ENCODE measurements at places on chromosomes 2 and 18. TPM values are rescaled to one million over a fixed set of nuclear protein-coding genes. Genes with fewer than 3 reads are reported as not detected.

DNA sequence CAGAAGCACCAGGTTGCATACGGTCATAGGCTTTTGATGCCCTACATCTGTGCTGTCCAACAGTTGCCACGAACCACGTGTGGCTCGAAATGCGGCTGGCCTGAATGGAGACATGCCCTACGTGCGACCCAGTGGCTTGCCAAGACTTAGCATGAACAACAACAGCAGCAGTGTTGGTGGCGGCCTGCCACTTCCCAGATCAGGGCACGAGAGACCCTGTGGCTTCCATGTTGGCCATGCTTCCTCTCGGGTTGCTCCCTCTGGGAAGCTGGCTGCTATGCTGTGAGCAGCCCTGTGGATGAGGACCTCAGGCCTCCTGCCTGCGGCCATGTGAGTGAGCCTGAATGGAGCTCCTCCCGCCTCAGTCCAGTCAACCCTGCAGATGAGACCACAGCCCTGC is 212.3 kb downstream of the HDAC4 start:
- DNase-seq, result no peak

GRCh38 chr2:110105608-110106467 is 9.8 kb downstream of the MALL start:
- DNase-seq, result no peak

- DNase-seq, result no peak
Measured at GRCh38 chr2:31314761-31315160, 80.8 kb downstream of the EHD3 start.

DNA sequence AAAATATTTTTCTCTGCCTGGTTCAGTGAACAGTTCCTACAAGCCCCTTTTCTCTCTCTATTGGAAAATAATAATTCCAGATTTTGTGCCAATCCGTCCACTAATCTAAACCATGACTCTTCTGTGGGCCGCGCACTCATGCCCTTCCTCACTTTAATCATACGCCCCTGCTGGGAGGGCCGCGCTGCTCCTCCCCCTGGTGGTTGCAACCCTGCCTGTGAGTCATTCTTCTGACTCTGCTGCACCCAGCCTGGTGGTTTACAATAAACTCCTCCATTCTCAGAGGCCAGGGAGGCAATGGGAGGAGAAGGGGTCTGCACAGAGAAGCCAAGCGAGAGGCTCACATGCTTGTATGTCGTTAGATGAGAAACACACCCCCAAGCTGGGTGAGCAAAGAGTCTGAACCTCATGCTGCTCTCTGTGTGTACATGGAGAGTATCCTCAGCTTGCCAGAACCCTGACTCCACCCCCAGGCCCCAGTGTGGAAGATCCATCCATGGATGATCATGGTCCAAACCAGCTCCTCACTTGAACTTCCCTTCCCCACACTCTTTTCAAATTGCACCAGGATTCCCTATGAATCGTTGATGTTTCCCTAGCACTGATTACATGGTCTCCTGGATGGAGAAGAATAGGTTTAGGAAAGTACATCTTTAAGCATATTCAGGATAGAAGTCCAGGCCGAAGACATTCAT is 228.9 kb downstream of the ANKRD30B start:
- DNase-seq, result no peak

- no peak for DNase-seq
Measured at GRCh38 chr2:156305121-156305520, 27.4 kb downstream of the NR4A2 start.

DNA sequence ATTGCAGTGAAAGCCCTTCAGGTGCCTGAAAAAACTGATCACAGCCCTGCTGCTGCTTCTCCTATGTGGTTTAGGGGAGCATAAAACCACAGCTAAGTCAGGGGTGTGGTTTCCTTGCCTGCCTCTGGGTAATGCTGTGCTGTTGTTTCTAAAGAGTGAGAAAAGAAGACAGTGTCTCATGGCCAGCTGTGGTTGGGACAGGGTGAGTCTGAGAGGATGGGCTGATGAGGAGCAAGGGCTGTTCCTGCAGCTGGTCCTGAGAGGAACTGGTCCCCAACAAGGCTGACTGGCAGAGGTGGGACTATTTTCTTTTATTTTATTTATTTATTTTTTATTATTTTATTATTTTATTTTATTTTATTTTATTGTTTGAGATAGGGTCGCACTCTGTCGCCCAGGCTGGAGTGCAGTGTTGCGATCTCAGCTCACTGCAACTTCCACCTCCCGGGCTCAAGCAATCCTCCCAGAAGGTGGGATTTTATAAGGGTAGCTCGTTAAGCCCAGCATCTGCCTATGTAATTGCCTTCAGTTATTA is 236.7 kb downstream of the FHOD3 start:
- no peak for DNase-seq

GRCh38 chr2:69026691-69027459 is 13.9 kb downstream of the ANTXR1 start:
- DNase-seq, result no peak

GRCh38 chr18:59539108-59539507 is 158.1 kb downstream of the CCBE1 start:
- DNase-seq, result no peak

DNA sequence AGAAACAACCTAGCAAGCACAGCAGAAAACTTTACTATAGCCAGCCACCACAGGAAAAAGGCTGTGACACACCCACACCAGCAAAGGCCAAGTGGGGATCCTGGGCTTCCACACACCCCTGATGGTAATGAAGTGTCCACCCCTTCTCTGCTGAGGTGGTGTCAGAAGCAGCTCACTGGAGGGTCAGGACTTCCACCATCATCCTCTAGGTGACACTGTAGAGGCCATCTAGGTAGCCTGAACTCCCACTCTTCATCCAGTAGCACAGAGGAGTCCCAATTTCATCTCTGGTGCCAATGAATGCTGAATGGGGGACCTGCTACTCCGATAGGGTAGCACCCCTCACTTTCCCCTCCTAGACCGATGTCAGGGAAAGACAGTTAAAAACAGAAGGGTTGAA is 1544.4 kb downstream of the LRP1B start:
- no peak for DNase-seq

GRCh38 chr2:81528852-81529480 is 1224.4 kb upstream of the LRRTM1 start:
- no peak for DNase-seq

DNA sequence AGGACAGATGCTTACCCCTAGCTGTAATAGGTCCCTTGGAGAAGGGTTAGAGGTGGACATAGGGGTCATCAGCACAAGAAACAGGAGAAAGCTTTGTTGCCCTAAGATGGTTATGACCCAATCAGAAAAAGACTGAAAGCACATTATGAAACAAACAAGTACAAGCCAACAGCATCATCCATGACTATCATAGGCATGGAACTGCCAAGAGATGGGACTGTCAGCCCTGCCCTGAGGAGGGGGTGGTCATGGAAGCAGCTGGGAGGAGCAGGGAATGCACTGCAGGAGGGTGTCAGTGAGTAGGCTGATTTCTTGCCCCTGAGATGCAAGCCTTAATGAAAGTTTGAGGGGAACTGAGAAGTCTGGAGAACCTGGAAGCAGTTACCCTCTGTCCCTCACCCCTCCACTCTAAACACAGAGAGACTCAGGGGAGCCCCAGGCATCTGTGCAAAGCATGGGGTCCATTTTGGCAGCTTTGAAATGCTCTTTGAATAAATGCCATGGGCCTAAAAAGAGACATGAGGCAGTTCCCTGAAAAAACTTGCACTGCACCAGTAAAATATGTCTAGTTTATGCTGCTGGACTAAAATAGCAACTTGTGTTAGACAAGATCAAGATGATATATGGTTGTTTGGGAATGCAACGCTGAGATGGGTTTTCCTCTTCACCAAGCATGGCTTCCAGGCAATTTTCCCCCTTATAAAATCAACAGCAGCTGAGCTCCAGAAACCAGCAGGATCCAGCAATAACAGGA is 122.7 kb upstream of the ZFP36L2 start:
- peak; percentile 62 for DNase-seq

GRCh38 chr18:63144748-63145147 is 174.8 kb downstream of the BCL2 start:
- DNase-seq, result no peak

DNA sequence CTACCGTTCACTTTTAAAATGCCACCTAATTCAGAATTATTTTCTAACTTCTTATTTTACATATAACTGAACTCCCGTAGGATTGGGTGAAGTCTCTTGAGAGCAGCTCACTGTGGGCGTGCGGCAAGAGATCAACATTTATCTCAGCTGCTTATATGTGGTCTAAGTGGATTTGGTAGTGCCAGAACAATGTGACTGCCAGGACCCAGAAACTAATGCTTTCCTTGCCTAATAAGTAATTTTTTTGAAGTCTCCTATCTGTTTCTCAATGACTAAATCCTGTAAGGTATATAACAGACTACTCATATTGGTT is 11.2 kb upstream of the NFE2L2 start:
- DNase-seq, result no peak

- no peak for DNase-seq
Measured at GRCh38 chr18:30828700-30829099, 213.8 kb downstream of the DSC3 start.

HOXD4 gene
- total RNA-seq, result 0.26 TPM

PNO1 gene
- total RNA-seq, result 26.2 TPM

MTA3 gene
- total RNA-seq, result 19.8 TPM

FRZB gene
- total RNA-seq, result 2.4 TPM

SNTG2 gene
- not detected for total RNA-seq

RFX8 gene
- not detected for total RNA-seq

PID1 gene
- 4.3 TPM for total RNA-seq

MFSD2B gene
- 0.28 TPM for total RNA-seq

SULT1C4 gene
- total RNA-seq, result 1.0 TPM

PIK3C3 gene
- 36.2 TPM for total RNA-seq

Measured in psoas muscle (tissue), 8 donors.